PC-3 (cell line): ENCODE measurements at places on chromosomes 7 and 10. TPM values are rescaled to one million over a fixed set of nuclear protein-coding genes. Genes with fewer than 3 reads are reported as not detected.

DNA sequence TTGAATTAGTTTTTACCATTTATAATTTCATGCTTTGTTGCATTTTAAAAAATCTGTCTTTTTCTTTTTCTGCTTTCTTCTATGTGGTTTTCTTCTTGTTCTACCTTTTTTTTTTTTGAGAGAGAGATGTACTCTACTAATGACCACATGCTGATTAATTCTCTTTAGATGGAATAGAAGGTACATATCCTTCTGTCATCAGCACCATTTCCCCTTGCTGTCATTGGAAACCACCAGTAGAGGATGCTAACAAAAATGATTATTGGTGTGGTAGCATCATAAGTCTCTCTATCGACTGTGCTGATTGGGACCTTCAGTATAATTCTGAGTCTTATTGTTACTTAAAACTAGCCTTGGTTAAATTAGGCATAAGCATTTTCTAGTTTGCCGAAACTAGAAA is 3.6 kb downstream of the ZEB1 start:
- no peak overlapping the region for H3K27ac ChIP-seq
- no peaks in the 10 kb centered on the region for H3K36me3 ChIP-seq
- H3K27me3 ChIP-seq, result no peaks in the 10 kb centered on the region
- H3K4me3 ChIP-seq, result no peak overlapping the region
- peaks cover 16% of the 10 kb centered on the region for H3K4me1 ChIP-seq

- peak; percentile 67 for DNase-seq
- no peak overlapping the region for H3K4me3 ChIP-seq
- H3K4me1 ChIP-seq, result no peaks in the 10 kb centered on the region
- no peaks in the 10 kb centered on the region for H3K27me3 ChIP-seq
Observed at GRCh38 chr7:24812305-24812945, 55.2 kb upstream of the GSDME start.

GRCh38 chr7:38550836-38551235 is 80.3 kb downstream of the AMPH start:
- no peaks in the 10 kb centered on the region for H3K4me1 ChIP-seq
- H3K27me3 ChIP-seq, result peaks cover 27% of the 10 kb centered on the region
- H3K27ac ChIP-seq, result no peak overlapping the region
- DNase-seq, result no peak

- H3K36me3 ChIP-seq, result peaks cover 13% of the 10 kb centered on the region; the same call in 1 of the 2 replicates
- peak overlapping the region; percentile 49 for H3K27ac ChIP-seq
- no peaks in the 10 kb centered on the region for H3K27me3 ChIP-seq
- DNase-seq, result peak; percentile 99
Observed at GRCh38 chr10:73577788-73578187, 13.4 kb downstream of the USP54 start.

DNA sequence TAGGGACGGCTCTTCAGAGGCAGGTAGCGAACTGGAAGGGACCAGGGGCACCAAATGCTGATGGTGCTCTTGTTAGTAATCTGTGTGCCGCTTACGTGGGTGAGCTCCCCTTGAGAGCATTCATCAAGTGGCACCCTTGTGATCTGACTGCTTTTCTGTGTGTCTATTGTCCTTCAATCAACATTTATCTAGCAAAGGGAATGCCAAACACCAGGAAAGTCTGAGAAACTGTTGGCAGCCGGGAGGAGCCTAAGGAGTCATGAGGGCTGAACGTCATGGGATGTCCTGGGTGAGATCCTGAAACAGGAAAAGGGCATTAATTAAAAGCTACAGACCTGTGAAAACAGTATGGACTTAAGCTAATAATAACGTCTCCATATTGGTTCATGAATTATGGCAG is 733.1 kb downstream of the TYW1 start:
- no peak overlapping the region for H3K4me3 ChIP-seq
- DNase-seq, result no peak
- H3K27ac ChIP-seq, result no peak overlapping the region
- no peaks in the 10 kb centered on the region for H3K4me1 ChIP-seq
- H3K36me3 ChIP-seq, result no peaks in the 10 kb centered on the region
- no peaks in the 10 kb centered on the region for H3K27me3 ChIP-seq

DNA sequence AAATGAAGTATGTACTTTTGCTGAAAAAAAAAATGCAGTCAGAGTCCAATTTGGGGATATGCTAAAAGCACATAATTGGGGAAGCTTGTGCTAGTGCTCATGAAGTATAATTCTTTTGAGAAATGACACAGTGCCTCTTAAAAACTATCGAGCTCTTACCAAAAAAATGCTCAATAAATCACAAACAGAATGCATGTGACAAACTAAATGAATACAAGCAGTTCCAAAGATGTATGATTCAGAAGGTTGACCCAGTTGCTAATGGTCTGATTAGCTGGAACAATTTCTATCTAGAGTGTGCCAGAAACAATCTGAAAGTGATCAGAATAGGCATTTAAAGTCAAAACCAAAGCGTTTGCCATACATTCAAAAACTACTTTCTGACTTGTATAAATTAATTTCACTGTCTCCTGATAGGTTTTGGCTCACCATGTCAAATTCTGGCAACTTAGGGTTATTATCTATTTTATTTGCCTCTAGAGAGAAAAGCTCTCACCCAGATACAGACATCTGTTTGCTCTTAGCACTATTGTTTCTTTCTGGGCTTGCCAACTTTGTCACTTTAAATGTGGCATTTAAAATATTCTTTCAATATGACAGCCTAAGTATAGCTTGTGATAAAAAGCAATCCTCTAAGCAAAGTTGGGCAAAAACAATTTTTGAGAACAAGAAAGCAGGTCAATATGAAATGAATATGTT is 114.7 kb upstream of the AHR start:
- H3K4me3 ChIP-seq, result no peak overlapping the region
- peaks cover 22% of the 10 kb centered on the region for H3K4me1 ChIP-seq
- H3K27me3 ChIP-seq, result no peaks in the 10 kb centered on the region
- DNase-seq, result no peak
- H3K27ac ChIP-seq, result no peak overlapping the region
- H3K36me3 ChIP-seq, result no peaks in the 10 kb centered on the region

GRCh38 chr10:52951824-52952223 is 179.2 kb upstream of the MBL2 start:
- no peak overlapping the region for H3K4me3 ChIP-seq
- no peak overlapping the region for H3K27ac ChIP-seq
- peaks cover 24% of the 10 kb centered on the region for H3K4me1 ChIP-seq

DNA sequence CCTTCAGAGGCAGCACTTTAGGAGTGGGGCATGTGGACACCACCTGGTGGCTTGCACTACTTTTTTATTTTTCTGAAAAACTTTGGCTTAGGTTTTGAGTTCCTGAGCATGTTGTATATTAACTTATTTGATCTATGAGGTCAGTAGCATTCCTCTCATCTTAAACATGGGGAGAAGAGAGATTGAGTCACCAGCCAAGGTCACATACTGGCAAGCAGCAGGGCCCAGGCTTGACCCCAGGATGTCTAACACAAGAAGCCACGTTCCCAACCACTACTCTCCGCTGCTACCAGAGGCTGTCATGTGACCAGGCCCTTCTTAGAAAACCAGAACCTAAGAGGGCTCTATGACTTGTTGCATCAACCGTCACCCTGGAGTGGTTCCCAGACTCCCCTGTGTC is 210.3 kb upstream of the GPR26 start:
- no peak overlapping the region for H3K4me3 ChIP-seq
- H3K36me3 ChIP-seq, result no peaks in the 10 kb centered on the region
- no peaks in the 10 kb centered on the region for H3K4me1 ChIP-seq

DNA sequence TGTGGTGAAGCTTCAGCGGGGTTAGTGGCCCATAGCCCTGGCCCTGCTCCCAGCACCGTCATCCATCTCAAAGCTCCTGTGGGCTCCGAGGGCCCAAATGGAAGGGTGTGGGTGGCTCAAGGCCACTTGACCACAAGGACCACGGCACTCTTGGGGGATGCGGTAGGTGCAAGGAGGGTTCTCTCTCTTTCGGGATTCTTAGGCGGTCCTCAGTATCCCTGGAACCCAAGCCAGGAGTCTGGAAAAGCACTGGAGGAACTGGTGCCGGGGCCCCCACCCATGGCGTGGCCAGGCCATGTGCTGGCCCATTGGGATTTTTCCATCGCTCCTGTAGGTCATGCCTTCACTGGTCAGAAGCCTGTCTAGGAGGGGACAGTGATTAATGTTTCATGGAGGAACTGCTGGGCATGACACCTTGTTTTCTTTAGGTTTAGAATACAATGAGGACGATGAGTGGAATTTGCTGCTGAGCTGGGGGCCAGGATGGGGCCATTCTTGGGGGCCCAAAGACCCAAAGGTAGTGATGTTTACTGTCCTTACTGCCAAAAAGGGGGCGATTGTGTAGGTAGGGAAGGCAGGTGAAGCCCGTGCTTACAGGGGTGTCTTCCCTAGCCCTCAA is 16.7 kb downstream of the AQP1 start:
- no peak for DNase-seq
- no peaks in the 10 kb centered on the region for H3K4me1 ChIP-seq
- no peak overlapping the region for H3K4me3 ChIP-seq
- no peak overlapping the region for H3K27ac ChIP-seq

GRCh38 chr7:36601601-36602000 is 122.7 kb downstream of the AOAH start:
- H3K27ac ChIP-seq, result peak overlapping the region; percentile 83
- H3K4me1 ChIP-seq, result peaks cover 50% of the 10 kb centered on the region
- peaks cover 2% of the 10 kb centered on the region; the same call in 1 of the 2 replicates for H3K27me3 ChIP-seq
- no peak for DNase-seq
- H3K4me3 ChIP-seq, result no peak overlapping the region

- DNase-seq, result no peak
- no peaks in the 10 kb centered on the region for H3K36me3 ChIP-seq
- no peaks in the 10 kb centered on the region for H3K4me1 ChIP-seq
- H3K27ac ChIP-seq, result no peak overlapping the region
Observed at GRCh38 chr7:158261362-158262235, 326.0 kb downstream of the PTPRN2 start.

DNA sequence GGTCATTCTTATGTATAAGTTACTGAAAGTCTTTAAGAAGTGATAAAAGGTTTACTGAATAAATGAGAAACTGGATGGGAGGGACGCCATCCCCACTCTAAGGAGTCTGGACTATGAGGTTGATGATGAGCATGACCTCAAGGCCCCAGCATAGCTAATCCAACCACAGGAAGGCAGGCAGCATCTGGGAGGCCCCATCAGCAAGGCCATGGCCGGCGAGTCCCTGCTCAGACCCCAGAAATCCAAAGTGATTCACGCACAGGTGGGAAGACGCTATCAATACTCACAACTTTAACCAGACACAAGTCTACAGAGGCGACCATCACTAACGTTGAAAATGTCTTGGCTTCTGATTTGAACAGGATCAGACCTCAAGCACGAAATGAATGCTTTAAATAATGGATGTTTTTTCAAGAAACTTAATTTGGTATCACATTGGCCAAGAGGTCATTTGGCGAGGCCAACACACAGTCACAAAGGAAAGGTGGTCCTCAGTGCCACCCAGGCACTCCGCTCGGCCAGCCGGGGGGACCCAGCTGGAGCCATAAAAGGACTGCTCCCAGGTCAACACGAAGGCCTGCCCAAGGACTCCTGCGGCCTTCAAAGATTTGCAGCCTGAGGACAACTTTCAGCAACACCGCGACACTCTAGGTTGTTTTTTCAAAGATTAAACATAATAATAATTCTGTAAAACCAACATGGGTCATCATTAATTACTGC is 228.5 kb downstream of the PTPRN2 start:
- no peak for DNase-seq
- H3K27me3 ChIP-seq, result 0 out of 2 replicates have a peak, but pooled peaks cover 4% of the 10 kb centered on the region
- H3K4me3 ChIP-seq, result no peak overlapping the region
- H3K4me1 ChIP-seq, result no peaks in the 10 kb centered on the region
- H3K27ac ChIP-seq, result no peak overlapping the region

The BCCIP gene
- total RNA-seq, result 64.8 and 81.5 TPM in 2 replicates

The PVRIG gene
- total RNA-seq, result not detected in 2 replicates

The CTAGE8 gene
- total RNA-seq, result 0.69 and 1.2 TPM in 2 replicates

The GNGT1 gene
- not detected in 2 replicates for total RNA-seq

The BAIAP2L1 gene
- total RNA-seq, result 18.9 and 30.5 TPM in 2 replicates

The TMEM140 gene
- 0.52 TPM in 1 of 2 replicates, not detected in the other for total RNA-seq
